ENCODE measurements at places on chromosomes 5 and 9. TPM values are rescaled to one million over a fixed set of nuclear protein-coding genes. Genes with fewer than 3 reads are reported as not detected.

The INSL6 gene
- total RNA-seq: not detected

The HMCN2 gene
- total RNA-seq: under 0.01 TPM

The PTGER4 gene
- 5.9 TPM for total RNA-seq

The TRAF2 gene
- total RNA-seq: 21.9 TPM

The MRPL36 gene
- total RNA-seq: 41.7 TPM

The CDX1 gene
- total RNA-seq: not detected

The DBH gene
- not detected for total RNA-seq

The KCNIP1 gene
- 33.6 TPM for total RNA-seq

The FCN2 gene
- not detected for total RNA-seq

The REEP2 gene
- 1.6 TPM for total RNA-seq

The IL5 gene
- not detected for total RNA-seq

The TOMM5 gene
- 126 TPM for total RNA-seq

The CNTNAP3 gene
- 78.6 TPM for total RNA-seq

The N4BP3 gene
- total RNA-seq: 22.2 TPM

The MRPL22 gene
- total RNA-seq: 23.7 TPM

The C9orf43 gene
- 0.39 TPM for total RNA-seq

The GRXCR2 gene
- total RNA-seq: not detected

The SSBP2 gene
- 21.7 TPM for total RNA-seq
